Hematopoietic multipotent progenitor cell treated with erythropoietin and hydrocortisone succinate and interleukin-3 and kit ligand, for 4 days (in vitro differentiated cells): ENCODE measurements at places on chromosomes 11 and 22.

DNA sequence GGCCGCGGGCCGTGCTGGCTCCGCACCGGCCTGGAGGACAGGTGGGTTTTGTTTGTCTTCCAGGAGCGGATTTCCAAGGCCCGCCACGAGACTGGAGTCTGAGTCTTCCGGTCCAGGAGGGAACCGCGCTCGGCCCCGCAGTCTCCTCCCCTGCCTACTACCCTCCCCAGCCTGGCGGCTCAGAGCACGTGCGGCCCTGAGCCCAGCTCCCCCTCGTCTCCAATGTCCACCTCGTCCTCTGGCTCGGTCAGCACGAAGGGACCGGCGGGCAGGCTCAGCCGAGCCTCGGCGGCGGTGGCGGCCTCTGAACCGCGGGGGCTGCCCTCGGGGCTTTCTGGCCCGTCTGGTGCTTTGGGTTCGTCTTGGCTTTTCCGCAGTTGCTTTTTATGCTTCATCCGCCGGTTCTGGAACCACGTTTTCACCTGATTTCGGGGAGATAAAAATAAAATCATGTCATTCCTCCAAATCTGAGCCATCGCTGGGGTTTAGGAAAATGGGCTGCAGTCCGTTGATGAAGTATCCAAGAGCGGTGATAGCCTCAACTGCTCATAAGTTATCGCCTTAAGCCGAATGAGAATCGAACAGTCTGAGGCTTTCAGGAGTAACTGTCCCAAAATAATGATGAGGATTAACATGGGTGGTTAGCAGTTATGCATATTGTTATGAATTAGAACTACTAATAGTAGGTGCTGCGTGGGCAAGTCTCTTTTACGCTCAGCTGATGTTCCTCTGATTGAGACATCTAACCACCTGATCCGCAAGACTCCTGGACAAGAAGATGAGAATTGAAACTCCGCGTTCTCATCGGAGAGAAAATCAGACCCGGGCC, 4.0 kb downstream of the BSX start:
- no peak for DNase-seq

GRCh38 chr22:36480941-36481392, 473 bp downstream of the TXN2 start:
- no peak for DNase-seq

- peak; percentile 79 for DNase-seq
Observed at GRCh38 chr22:42473484-42474193, 41.4 kb upstream of the NFAM1 start.

DNA sequence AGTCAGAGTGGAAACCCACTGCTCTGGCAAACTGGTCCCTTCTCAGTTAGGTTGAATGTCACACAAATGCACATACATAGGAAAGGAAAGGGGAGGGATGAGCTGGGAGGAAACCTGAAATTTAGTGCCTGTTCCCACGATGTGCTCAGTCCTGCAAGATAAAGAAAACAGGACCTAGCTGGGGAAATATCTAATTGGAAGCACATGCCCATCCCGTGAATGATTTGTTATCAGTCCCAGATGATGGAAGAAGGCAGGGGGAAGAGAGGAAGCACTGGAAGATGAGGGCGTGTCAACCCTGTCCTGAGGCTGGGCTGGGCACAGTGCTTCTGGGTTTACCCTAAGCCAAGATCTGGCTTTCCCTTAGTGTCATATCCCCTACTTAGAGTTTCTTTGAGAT, 173.9 kb downstream of the NAV2 start:
- DNase-seq, result no peak

DNA sequence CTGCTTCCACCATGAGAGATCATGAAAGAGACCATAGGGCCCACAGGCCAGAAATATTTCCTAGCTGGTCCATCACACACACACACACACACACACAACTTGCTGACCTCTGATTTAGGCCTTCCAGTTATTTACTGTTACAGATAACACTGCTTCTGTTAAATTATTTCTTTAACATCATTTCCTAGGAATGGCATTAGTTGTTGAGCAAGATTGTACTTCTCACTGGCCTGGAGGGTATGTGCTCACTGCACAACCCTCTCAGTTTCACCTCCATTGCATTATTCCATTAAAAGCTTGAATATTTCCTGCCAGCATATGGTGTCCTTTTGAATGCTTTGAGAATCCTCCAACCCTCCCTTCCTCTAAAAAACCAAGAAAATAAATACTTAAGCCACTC, 104.4 kb downstream of the MICAL2 start:
- DNase-seq, result no peak

- DNase-seq, result no peak
Observed at GRCh38 chr22:32077151-32077550, 34.1 kb downstream of the SLC5A1 start.

- DNase-seq, result peak; percentile 86
Observed at GRCh38 chr11:2788168-2789071, 88.6 kb upstream of the KCNQ1OT1 start.

- peak; percentile 37 for DNase-seq
Observed at GRCh38 chr11:69079661-69080256, 31.0 kb downstream of the TPCN2 start.

DNA sequence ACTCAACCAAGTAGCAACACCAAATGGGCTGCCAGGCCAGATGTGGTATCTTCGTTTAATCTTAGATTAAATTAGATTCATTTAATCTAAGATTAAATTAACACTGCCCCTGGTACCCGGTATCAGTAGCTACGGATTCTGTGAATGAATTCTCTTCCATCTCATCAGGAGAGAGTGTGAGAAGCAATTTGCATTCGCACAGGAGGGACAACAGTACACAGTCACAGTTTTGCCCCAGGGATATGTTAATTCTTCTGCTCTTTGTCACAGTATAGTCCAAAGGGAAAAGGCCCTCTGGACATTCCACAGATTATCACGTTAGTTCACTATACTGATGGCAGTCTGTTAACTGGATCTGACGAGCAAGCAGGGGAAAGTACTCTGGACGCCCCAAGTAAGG, 22.9 kb downstream of the ASCL2 start:
- no peak for DNase-seq

DNA sequence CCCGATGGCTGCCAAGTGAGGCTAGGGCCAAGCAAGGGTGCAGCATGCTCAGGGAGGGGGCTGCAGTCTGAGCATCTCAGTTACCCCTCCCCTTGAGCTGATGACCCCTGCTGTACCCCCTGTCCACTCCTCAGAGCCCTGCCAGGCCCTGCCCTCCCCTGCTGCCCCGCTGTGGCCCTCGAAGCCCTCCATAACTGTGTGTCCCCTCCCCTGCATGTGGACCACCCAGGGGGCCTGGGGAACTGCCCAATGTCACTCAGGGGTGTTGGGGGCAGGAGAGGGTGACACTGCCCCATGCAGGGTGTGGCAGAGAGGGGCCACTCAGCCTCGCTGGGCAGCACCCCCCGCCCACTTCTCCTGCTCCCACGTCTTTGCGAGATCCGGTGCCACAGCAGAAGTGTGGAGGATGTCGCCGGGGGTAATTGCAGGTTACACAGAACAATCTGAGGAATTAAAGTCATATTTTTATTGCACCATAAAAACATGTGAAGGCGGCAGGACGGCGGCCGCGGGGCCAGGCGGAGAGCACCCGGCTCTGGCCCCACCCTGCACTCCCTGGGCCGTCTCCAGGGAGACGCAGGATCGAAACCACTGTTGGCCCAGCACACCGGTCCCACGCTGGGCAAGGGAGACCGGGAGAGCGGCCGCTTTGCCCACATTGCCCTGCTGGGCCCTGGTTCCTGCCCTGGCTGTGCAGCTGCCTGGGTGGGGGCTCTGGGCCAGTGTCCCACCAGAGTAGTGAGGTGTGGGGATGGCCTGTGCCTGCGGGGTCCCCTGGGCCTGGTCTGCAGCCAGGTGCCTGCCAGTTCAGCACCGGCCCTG, 18.7 kb upstream of the GNB1L start:
- DNase-seq, result no peak

- peak; percentile 25 for DNase-seq
Observed at GRCh38 chr11:10233581-10233980, 60.4 kb downstream of the SBF2 start.

- DNase-seq, result peak; percentile 29
Observed at GRCh38 chr11:37108436-37109285, 510.6 kb upstream of the RAG2 start.

DNA sequence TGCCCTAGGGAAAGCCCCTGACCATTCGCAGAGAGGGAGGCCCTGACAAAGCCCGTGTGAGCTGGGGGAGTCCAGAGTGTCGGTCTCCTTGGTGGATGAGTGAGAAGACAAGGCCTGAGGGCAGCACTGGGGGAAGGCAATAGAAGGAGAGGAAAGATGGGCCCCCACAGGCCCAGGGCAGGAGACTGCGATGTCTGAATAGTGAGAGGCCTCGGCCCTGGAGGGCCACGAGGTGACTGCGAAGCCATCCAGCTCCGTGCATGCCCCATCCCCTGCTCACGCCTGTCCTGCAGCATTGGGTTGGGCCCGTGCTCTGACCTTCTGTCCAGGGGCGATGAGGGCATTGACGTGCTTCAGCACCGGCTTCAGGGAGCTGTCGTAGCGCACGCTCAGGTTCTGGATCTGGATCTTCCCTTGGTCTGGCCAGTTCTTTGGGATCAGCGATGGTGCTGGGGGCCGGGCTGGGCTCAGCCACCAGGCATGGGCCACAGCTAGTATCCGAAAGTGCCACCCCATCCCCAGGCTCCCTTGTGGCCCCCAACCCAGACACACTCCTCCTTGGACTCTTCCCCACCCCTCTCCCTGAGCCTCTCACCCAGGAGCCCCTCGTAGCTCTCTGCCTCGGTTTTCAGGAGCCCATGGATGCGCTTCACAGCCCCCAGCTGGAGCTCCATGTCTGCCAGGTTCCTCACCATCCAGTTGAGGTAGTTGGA, 8.3 kb upstream of the KCNJ11 start:
- DNase-seq, result no peak

DNA sequence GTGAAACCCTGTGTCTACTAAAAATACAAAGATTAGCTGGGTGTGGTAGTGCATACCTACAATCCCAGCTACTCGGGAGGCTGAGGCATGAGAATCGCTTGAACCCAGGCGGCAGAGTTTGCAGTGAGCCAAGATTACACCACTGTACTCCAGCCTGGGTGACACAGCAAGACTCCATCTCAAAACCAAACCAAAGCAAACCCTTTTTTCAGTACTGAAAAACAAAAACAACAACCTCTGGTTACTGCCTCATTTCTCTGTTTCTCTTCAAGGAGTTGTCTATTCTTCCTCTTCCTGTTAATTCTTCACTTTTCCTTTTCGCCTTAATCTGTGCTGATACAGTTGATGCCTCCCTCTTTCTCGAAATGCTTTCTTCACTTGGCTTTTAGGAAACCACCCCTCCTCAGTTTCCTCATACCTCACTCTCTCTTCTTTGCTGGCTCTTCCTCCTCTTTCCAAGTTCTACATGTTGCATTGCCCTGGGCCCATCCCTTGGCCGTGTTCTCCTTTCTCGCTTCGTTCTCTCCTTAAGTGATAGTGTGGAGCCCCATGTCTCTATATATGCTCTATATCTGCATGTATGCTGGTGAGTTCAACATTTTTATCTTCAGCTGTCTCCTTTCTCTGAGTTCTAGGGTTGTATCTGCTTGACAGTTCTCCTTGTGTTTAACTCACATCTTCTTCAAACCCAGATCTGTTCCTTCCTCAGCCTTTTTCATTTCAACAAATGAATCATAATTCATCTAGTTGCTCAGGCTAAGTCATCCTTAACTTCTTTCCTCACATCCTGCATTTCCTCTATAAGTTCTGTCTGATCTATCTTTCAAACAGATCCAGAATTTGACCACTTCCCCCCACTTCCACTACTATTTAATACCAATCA, 37.1 kb downstream of the NUCB2 start:
- DNase-seq, result no peak

- DNase-seq, result peak; percentile 4
Observed at GRCh38 chr11:85531191-85531897, 95.8 kb downstream of the DLG2 start.

DNA sequence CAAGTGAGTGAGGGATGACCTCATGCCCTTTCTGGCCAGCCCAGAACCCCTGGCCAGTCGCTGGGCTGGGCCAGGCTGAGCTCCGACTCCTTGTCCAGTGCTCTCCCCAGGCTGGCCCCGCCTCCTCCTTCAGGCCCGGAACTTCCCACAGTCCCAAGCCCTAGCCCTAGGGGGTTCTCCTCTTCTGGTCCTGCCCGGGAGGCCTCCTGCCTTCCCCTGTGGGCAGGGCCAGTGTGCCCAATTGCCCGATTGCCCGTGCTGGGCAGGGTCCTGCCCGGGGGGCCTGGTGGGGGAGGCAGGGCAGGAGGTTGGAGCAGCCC, 4.2 kb downstream of the TCIRG1 start:
- no peak for DNase-seq

- no peak for DNase-seq
Observed at GRCh38 chr11:46180736-46181135, 59.5 kb upstream of the PHF21A start.

- DNase-seq, result peak; percentile 32
Observed at GRCh38 chr22:37758694-37759093, 49.0 kb upstream of the GCAT start.

DNA sequence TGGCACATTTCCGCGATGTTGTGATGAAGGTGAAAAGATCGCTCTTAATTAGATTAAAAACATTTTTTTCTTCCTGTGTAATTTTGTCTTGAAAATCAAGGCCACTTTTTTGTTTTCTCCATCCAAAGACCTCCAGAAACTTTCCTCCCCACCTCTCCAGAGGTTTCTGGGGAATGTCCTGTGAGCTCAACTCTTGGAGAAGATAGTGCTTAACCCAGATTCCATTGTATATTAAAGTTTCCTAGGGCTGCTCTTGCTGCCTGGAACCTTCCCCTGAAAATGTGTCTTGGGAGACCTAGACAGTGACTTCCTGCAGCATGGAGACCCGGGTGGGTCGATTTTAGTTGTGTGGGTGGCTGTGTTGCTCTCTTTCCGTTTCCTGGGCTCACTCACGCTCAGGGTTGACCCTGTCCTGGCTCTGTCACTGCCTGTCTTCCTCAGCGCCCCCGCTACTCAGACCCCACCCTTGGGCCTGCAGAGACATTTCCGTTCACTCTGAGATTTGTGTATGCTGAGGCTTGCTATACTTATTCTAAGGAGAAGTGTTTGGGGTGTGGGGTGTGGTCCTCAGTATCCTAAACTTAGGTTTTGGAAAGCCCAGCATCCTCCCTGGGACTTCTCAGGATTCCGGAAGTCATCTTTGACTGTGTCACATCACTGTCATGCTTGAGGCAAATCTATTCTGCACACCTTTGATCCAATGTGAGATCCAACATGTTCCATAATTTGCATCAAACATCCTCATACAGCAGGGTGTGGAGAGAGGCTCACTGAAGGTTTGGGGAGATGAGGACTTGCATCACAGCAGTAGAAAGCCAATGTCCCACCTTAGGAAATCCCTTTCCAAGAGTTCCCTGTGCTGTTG, 47.2 kb downstream of the KCNQ1OT1 start:
- DNase-seq, result no peak
